IPS DF 6.9 (cell line): ENCODE measurements at places on chromosomes 5 and 9.

GRCh38 chr5:141490771-141491170, 1.9 kb downstream of the PCDHGC5 start:
- DNase-seq = no peak

DNA sequence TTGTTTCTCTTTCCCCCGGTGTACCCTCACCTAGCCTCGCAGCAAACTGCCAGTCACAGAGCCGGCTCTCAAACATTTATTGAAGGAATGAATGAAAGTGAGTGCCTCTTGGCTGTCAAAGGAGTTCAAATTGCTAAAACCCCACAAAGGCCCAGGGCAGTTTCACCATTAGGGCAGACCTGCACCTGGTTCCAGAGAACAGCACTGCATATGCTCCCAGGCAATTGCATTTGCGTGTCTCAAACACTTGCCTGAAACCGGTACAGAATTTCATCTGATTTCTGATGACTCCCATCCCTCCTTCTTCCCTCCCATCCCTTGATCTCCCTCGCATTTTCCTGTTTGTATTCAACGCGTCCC, 165.6 kb upstream of the ZNF462 start:
- DNase-seq = no peak

DNA sequence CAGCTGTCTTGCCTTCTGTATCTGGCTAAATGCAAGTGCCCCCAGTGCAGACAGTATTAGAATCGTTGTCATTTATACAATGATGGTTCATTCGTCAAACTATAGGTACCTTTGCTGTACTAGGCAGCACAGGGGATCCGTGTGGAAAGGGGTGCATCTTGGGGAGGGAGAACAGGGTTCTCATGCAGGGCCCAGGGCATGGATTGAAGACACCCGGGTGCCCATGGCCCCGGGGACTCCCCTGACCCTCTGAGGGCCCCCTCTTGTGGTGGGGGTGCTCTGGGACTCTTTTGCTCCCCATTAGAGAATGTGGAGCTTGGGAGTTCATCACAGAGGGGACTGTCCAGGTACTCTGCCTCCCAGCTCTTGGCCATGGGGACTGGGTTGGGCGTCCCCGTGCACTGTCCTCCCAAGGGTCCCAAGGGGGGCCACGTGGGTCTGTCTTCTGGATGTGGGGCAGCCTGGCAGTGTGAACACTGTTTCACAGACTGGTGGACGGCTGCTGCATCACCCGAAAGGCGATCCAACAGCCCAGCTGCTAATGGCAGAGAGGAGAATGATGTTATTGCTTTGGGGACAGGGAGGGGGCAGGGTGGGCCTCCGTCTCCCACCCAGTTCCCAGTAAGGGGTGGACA, 36.9 kb upstream of the RXRA start:
- DNase-seq = no peak

- no peak for DNase-seq
These were observed 425.9 kb upstream of the MPDZ start for GRCh38 chr9:13705373-13705772.

DNA sequence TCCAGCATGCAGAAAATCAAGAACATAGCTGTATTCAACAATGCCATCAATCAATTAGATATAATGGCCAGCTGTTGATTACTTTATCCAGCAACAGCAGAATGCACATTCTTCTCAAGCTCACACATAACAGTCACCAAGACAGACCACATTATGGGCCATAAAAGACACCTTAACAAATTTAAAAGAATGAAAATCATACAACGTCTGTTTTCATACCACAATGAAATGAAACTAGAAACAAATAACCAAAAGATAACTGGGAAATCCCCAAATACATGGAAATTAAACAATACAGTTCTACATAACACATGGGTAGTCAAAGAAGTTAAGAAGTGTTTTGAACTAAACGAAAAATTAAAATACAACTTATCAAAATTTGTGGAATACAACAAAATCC, 130.9 kb upstream of the GNA14 start:
- DNase-seq = no peak

GRCh38 chr9:111986035-111986556, 89.5 kb downstream of the UGCG start:
- no peak for DNase-seq

DNA sequence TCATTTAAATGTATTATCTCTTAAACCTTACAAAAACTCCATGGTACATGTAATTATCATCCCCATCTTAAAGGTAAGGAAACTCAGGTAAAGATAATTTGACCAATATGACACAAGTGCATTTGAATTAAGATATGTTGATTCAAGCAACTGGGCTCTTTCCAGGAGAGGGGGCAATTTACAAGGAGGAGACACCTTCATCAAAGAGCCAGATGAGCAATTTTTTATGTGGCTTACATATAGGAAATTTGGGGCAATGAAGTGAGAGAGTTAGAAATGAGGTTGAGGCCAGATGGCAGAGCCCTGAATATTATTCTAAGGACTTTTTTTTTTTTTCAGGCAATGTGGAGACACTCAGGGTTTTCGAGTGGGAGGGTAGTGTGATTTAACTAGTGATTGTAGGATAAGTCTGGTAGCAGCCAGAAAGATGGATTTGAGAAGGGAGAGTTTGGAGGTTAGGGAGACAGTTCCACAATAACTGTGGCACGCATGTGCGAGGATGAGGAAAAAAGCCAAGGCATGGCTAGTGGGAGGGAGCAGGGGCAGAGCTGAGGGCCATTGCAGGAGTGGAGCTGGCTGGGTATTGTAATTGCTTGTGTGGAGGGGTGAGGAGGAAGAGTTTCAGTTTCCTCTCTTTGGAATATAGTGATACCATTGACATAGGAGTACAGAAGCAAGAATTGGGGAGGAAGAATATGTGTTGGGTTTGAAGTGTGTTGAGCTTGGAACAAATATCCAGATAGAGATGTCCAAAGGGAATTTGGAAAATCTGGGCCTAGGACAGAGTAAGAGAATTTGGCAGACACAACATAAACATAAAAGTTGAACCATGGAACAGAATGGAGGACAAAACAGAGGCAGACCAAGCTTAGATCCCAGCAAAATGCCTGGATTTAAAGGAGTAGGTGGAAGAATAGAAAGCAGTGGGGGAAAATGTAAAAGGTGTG, 72.0 kb downstream of the ACTBL2 start:
- no peak for DNase-seq

- no peak for DNase-seq
These were observed 1026.5 kb downstream of the NR2F1-AS1 start for GRCh38 chr5:92554447-92555085.

GRCh38 chr5:117812861-117813260, 1175.5 kb downstream of the DTWD2 start:
- DNase-seq = no peak

DNA sequence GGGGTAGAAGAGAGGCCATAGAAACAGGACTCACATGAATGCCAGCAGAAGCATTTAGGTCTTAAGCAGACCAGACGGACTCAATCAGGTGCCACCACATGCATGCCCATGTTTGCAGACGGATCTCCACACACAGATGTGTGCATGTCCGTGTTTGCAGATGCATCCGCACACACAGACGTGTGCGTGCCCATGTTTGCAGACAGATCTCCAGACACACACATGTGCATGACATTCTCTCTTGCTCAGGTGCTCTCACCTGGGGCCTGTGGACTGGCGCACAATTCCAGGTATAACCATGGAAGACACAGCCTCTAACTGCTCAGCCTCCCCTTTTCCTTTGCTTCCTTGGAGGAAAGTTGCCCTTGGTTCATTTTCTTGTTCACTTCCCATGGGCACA, 148.3 kb downstream of the CACNA1B start:
- no peak for DNase-seq

DNA sequence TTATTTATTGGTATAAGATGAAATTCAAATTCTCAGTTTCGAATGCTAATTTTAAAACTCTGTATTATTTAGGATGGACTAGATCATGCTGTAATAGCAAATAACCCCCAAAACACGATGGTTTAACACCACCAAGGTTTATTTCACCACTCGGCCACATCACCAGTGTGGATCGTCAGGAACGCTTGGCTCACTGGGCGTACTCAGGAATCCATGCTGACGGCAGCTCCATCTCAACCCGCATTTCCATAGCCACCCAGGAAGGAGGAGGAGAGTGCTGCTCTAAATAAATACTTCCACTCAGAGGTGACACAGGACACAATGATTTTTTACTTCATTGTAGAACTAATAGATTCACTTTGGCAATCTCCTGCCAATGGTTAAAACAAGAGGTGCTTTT, 347.4 kb downstream of the SH3GL2 start:
- no peak for DNase-seq

- no peak for DNase-seq
These were observed 140.0 kb downstream of the PBX3 start for GRCh38 chr9:125887172-125887571.

DNA sequence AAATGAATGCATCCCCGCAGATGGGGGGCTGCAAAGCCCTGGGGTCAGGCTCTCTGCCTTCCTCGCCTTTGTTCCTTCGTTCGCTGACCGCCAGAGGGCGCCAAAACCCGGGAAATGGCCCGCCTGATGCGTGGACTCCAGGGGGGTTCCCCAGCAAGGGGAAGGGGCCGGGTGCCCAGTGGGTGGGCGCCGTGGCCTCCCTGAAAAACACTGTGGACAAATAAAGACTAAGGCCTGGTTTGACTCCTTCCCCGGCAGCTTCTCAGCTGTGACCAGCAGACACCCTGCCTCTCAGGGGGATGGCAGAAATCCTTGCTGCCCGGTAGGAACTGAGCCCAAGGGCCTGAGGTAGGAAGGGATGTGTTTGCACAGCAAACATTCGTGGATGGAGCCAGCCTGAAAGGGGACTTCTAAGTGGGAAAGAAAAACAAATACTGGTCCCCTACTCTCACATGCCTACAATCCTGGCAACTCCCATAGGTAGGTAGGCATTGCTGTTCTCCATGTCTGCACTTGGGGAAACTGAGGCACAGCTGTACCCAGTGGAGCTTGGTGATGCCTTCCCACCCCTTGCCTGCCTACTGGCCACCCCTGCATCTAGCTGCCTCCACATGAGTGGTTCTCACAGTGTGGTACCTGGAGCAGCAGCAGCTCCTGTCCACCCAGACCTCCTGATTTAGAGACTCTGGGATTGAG, 57.7 kb downstream of the DUSP1 start:
- DNase-seq = no peak

- DNase-seq = no peak
These were observed 13.7 kb downstream of the NUDT2 start for GRCh38 chr9:34343090-34343489.

DNA sequence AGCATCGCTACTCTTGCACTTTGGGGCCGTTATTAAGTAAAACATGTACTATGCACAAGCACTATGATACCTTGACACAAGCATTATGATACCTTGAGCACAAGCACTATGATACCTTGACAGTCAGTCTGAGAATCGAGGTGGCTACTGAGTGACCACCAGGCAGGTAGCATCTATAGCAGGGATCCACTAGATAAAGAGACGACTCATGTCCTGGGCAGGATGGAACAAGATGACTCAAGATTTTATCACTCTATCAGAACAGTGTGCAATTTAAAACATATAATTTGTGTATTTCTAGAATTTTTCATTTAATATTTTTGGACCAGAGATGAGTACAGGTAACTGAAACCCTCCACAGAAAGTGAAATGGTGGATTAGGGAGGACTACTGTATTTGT, 16.9 kb downstream of the CHSY3 start:
- DNase-seq = no peak

DNA sequence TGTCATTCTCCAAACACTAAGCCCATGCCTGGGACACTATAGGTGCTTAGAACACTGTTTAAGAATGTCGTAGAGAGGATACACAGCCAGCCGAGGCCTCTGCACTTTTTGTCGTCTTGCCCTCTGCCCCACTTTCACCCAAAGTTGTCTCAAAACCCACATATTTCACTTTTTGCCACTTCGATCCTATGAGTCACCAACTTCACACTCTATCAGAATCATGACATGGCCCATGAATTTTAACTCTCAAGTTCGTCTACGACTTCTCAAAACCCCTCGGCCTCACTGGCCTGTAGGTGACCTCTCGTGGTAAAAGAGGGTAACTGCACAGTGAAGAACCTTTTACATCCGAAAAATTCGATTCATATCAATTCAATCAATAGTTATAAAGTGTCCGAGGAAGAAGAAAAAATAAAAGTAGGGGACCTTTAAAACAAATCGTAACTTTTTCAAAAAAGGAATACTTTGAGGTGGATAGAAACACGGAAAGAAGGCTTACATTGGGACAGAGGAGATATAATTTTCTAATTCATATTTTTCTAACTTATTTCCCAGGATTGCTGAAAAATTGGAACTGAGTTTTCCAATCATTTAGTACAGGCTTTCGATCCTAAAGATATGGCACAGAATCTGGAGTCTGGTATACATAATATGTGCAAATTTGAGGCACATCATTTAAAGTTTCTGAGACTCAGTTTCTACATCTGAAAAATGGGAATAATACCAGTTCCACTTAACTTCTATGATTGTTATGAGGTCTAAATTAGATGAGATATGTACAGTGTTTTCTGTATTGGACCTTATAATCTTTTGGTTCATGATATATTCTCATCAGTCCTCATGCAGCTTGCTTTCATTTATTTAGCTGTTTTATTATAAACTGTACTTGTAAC, 122.6 kb downstream of the APBA1 start:
- no peak for DNase-seq

DNA sequence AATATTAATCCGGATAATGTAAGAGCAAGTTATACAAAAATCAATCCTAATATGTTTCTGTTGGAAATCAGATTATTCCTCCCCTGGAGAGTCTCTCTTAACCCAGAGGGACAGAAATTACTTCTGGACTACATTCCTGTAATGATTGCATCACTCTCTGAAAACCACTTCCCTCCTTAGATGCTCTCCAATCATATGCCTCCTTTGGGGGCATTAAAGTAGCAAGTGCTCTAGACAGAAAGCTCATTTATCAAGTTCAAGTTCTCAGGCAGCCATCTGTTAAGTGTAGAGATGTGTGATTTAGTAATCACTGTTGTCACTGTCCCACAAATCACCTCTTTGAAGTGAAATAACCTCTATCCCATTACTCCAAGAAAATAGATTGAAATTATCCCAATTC, 247.1 kb downstream of the SLCO4C1 start:
- DNase-seq = no peak

GRCh38 chr5:149166128-149166527, 24.8 kb downstream of the ABLIM3 start:
- DNase-seq = no peak

DNA sequence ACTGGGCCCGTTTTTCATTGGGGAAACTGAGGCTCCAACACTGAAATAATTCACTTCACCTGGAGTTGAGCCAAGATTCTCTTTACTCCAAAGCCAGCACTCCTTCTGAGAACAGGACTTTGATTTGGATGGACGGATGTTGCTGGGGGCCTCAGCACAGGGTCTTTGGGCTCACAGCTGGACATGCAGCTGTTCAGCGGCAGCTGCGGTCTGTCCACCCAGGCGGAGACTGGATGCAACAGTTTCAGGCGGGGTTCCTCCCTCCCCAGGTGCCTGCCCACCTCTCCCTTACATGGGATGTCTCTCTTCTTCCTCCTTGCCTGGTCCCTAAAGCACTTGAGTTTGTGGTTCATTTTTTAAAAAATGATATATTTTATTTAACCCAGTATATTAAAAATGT, 219.0 kb upstream of the IRX4 start:
- no peak for DNase-seq

DNA sequence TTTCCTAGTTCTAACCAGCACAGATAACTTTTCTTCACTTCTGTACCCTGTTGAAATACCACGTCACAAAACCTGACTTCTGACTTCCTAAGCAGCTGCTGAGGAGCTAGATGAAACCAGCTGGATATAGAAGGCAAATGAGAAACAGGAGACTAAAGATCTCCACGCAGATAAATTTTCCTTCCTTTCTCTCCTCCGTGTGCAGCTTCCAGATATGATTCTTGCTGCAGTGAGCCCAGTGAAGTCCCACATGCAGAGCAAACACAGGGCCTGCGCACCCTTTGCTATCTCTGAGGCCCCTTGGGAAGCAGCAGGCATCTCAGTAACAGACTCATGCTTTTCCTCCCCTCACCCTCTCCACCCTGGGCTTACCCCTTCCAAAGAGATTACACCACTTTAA, 1638.3 kb downstream of the MAT2B start:
- no peak for DNase-seq
